Purkinje cell (primary cell): ENCODE measurements at places on chromosomes 11 and 22. TPM values are rescaled to one million over a fixed set of nuclear protein-coding genes. Genes with fewer than 3 reads are reported as not detected.

The SPTBN2 gene
- 73.2 and 78.9 TPM in 2 replicates for polyA plus RNA-seq

The ME3 gene
- 41.7 and 44.2 TPM in 2 replicates for polyA plus RNA-seq

The LMNTD2 gene
- not detected in 2 replicates for polyA plus RNA-seq

The RAC2 gene
- polyA plus RNA-seq, result not detected in 2 replicates

The LAYN gene
- polyA plus RNA-seq, result not detected in 2 replicates

The IL10RA gene
- polyA plus RNA-seq, result not detected in 2 replicates

The FGF3 gene
- not detected in 2 replicates for polyA plus RNA-seq

The MMP27 gene
- polyA plus RNA-seq, result not detected in 2 replicates

The CRYBB3 gene
- polyA plus RNA-seq, result not detected in 2 replicates

The MMP12 gene
- not detected in 2 replicates for polyA plus RNA-seq

The APOL6 gene
- polyA plus RNA-seq, result 0.27 and 1.3 TPM in 2 replicates

The MTFP1 gene
- 1.9 and 5.8 TPM in 2 replicates for polyA plus RNA-seq

The KIF18A gene
- polyA plus RNA-seq, result 0.32 TPM in 1 of 2 replicates, not detected in the other

The OR1S2 gene
- polyA plus RNA-seq, result not detected in 2 replicates

The OR56A3 gene
- polyA plus RNA-seq, result not detected in 2 replicates

The PAFAH1B2 gene
- 85.7 and 93.0 TPM in 2 replicates for polyA plus RNA-seq

The HBG2 gene
- 7.9 TPM in 1 of 2 replicates, not detected in the other for polyA plus RNA-seq

The MUC6 gene
- polyA plus RNA-seq, result not detected in 2 replicates

The POGLUT3 gene
- 0.34 TPM in 1 of 2 replicates, not detected in the other for polyA plus RNA-seq

The NAP1L4 gene
- polyA plus RNA-seq, result 180 and 254 TPM in 2 replicates

The RGL4 gene
- not detected in 2 replicates for polyA plus RNA-seq

The OR6T1 gene
- polyA plus RNA-seq, result not detected in 2 replicates

The ZNF215 gene
- polyA plus RNA-seq, result 6.3 and 9.3 TPM in 2 replicates

The VSIG10L2 gene
- polyA plus RNA-seq, result not detected in 2 replicates

The TREH gene
- polyA plus RNA-seq, result 1.4 and 1.7 TPM in 2 replicates

The LRRC4C gene
- polyA plus RNA-seq, result 16.5 and 23.1 TPM in 2 replicates

The KRTAP5-2 gene
- polyA plus RNA-seq, result not detected in 2 replicates

The C22orf31 gene
- polyA plus RNA-seq, result 0.34 TPM in 1 of 2 replicates, not detected in the other

The TRIM49 gene
- polyA plus RNA-seq, result not detected in 2 replicates

The BIRC3 gene
- polyA plus RNA-seq, result 1.5 TPM in 1 of 2 replicates, not detected in the other

The GRAMD4 gene
- 1.9 and 2.9 TPM in 2 replicates for polyA plus RNA-seq

The MS4A12 gene
- polyA plus RNA-seq, result not detected in 2 replicates

The CARD16 gene
- 9.0 and 10.8 TPM in 2 replicates for polyA plus RNA-seq

The TOLLIP gene
- polyA plus RNA-seq, result 10.5 and 15.8 TPM in 2 replicates

The OR10A5 gene
- polyA plus RNA-seq, result not detected in 2 replicates

The OR52A1 gene
- not detected in 2 replicates for polyA plus RNA-seq

The ATP6V1E1 gene
- polyA plus RNA-seq, result 379 and 492 TPM in 2 replicates

The PEX16 gene
- polyA plus RNA-seq, result 0.70 and 2.4 TPM in 2 replicates

The PRR33 gene
- polyA plus RNA-seq, result not detected in 2 replicates

The UPK3A gene
- polyA plus RNA-seq, result not detected in 2 replicates

The SHANK3 gene
- 0.43 and 0.65 TPM in 2 replicates for polyA plus RNA-seq

The KDM4D gene
- polyA plus RNA-seq, result 1.1 and 3.4 TPM in 2 replicates

The CNIH2 gene
- 5.1 and 9.1 TPM in 2 replicates for polyA plus RNA-seq

The CTSW gene
- not detected in 2 replicates for polyA plus RNA-seq

The HORMAD2 gene
- 1.3 TPM in 1 of 2 replicates, not detected in the other for polyA plus RNA-seq

The TPH1 gene
- 0.50 TPM in 1 of 2 replicates, not detected in the other for polyA plus RNA-seq

The SYCE3 gene
- polyA plus RNA-seq, result 30.9 and 43.1 TPM in 2 replicates

The MYBPC3 gene
- polyA plus RNA-seq, result 0.08 TPM in 1 of 2 replicates, not detected in the other

The TRIM48 gene
- not detected in 2 replicates for polyA plus RNA-seq

The ELP4 gene
- polyA plus RNA-seq, result 30.1 and 52.4 TPM in 2 replicates

The PRSS23 gene
- polyA plus RNA-seq, result 7.1 and 7.4 TPM in 2 replicates

The OR51B2 gene
- polyA plus RNA-seq, result not detected in 2 replicates

The TOM1 gene
- 16.2 and 20.5 TPM in 2 replicates for polyA plus RNA-seq
